ENCODE measurements at places on chromosomes 5 and 9.

- DNase-seq: no peak
Measured at GRCh38 chr9:14303521-14303920, 10.4 kb downstream of the NFIB start.

DNA sequence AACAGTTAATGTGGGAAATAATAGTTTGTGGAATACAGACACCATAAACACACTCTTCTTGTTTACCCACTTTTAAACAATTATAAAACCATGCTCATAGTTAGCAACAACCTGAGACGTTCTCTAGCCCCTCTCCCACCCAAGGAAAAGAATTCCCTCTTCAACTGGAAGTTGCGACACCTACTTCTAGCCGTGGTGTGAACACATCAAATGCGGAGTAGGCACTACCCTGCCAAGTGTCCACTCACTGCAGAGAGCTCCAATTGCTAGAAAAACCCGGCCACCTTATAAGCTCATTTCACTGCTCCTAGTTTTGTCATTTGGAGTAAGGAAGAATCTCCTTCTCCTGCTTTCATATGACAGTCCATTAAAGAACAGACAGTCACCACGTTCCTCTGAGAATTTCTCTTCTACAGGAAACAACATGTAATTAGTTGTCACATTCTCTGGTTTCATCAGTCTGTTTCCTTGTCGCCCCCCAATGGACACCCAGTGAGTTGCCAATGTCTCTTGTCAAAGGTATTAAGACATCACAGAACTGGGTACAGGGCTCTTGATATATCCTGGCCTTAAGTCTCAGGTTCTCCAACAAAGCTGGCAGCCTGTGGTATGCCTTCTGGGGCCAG lies 47.3 kb downstream of the PRLR start:
- no peak for DNase-seq

DNA sequence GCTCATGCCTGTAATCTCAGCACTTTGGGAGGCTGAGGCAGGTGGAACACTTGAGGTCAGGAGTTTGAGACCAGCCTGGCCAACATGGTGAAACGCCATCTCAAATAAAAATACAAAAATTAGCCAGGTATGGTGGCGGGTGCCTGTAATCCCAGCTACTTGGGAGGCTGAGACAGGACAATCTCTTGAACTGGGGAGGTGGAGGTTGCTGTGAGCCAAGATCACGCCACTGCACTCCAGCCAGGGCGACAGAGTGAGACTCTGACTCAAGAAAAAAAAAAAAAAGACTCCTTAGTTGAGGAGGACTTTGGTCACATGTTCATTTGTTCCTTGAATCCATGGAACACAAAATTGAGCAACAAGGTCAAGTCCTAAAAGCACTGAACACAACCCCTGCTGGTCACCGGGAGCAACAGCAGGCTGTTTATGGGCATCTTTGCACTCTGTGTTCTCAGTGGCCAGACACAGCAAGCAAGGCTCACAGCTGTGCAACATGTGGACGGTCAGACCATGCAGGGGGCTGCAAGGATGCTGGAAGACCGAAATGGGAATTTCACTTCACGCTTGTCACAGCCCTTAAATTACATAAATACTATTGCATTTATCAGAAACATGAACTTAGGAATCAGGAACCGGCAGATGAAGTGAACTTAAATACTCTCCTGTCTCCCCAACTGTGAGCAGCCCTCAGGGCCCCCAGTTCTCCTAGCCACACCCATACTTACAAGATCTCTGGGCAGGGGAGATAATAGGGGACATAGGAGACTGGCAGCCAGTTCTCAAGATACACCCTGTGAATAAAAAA lies 2.8 kb downstream of the GBGT1 start:
- DNase-seq: no peak

- DNase-seq: no peak
Measured at GRCh38 chr5:14676320-14676719, 11.8 kb downstream of the OTULIN start.

DNA sequence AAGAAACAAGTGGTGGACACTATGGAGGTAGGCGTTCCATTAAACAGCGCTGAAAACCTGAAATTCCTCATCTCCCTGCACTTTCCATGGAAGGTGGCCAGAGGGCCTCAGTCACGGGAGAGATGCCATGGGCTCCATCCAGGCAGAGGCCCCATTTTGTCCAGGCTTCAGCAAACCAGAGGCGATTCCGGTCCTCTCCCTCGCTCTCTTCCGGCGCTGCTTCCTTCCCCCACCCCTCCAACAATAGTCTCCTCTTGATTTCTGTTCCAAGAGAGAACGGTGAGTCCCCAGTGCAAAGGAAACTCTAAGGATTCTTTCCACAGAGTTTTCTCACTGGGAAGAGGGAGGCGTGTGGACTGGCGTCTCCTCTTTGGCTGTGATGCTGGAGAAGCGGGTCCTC lies 7.5 kb downstream of the ZNF366 start:
- DNase-seq: no peak

DNA sequence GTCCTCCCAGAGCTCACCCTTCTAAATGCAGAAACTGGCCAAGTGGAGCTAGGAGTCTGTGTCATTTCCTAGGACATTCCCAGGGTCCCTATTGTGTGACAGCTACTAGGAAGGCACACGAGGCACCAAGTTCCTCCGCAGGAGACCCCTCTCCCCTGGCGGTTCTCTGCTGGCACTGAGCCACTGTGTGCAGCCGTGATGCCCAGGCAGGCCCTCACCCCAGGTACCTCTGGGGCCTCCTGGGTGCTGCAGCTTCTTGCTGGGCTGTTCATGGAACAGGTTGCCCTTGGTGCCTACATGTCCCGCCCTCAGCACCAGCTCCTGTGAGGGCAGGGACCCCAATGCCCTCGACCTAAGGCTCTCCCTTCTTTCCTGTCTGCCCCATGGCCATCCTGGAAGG lies 23.1 kb downstream of the MED10 start:
- DNase-seq: no peak

DNA sequence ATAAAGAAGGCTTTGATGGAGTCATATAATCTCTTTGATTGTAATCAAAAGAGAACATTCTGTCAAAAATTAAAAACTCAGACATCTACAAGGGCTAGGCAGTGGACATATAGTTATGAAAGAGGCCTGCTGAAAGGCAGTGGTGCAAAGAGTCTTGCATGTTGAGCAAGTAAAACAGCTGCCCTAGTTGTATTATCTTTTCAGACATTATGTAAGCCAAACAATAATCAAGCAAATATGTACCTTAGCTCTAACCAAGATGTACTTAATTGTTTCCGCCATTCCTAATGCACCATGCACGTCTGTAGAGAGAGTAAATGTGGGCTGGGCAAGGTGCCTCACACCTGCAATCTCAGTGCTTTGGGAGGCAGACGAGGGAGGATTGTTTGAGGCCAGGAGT lies 14.3 kb downstream of the GAPT start:
- no peak for DNase-seq

- DNase-seq: no peak
Measured at GRCh38 chr5:51829230-51829629, 446.0 kb downstream of the ISL1 start.

DNA sequence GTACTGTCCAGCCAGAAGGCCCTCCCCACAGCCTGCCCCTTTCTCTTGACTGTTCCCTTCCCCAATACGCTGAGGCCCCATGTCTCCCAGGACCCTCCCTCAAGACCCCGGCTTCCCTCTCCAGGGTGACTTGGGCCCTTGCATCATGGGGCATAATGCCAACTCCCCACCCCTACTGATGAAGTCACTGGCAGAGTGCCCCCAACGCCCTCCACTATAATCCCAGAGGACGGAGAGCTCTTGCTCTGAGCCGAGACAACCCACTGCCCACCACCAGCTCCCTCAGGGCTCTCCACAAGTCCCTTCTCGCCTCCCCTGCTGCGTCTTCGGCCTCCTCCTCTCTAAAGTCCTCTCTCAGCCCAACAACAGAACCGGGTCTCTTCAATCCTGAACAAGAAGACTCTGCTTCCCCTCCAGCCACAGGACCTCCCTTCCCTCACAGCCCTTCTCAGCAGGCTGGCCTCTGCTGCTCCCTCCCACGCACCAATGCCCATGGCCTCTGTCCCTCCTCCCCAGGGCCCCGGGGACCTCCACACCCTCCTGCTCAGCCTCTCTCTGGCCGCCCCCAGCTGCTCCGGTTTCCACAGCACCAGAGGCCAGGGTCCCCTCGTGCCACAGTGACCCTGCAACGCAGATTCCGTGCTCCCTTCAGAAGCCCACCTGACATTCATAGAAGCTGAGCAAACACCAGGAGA lies 47.6 kb downstream of the ADAMTS2 start:
- no peak for DNase-seq

DNA sequence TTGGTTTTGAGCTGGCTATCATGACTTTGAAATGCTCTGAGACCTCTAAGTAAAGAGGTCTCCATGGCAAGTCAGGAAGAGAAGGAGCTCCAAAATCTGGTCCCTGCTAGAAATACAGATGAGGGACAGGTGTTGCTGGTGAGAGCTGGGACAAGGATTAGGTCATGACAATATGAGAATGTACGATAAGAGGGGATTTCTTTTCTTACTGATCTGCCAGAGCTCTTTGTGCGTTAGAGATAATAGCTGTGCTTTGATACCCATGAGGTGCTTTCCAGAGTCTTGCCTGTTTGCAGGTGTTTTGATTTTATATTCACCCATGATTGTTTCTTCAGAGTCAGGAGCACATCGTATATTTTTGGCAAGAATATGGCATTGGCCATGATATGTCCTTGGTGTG lies 56.5 kb downstream of the ANKRD33B start:
- no peak for DNase-seq

DNA sequence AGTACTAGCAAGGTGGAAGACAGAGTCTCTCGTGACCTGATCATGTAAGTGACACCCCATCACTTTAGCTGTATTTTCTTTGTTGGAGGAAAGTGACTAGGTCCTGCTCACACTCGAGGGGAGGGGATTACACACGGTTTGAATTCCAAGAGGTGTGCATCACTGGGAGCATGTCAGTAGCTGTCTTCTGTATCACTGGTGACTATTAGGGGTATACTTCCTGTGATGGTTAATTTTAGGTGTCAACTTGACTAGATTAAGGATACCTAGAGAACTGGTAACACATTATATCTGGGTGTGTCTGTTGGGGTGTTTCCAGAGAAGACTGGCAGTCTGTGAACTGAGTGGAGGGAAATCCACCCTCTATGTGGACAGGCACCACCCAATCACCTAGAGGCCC lies 22.5 kb downstream of the FOXD1 start:
- no peak for DNase-seq
